ENCODE measurements at places on chromosomes 7 and 10.

GRCh38 chr10:76302481-76302880 is 871.1 kb downstream of the LRMDA start:
- H3K36me3 ChIP-seq = no peaks in the 10 kb centered on the region
- no peak overlapping the region for H3K27ac ChIP-seq
- no peaks in the 10 kb centered on the region for H3K27me3 ChIP-seq
- DNase-seq = no peak
- H3K4me1 ChIP-seq = no peaks in the 10 kb centered on the region

GRCh38 chr7:1411414-1411813 is 47.9 kb downstream of the MICALL2 start:
- peaks cover 4% of the 10 kb centered on the region for H3K4me1 ChIP-seq
- H3K4me3 ChIP-seq = no peak overlapping the region
- H3K27me3 ChIP-seq = peaks cover 13% of the 10 kb centered on the region
- no peak overlapping the region for H3K27ac ChIP-seq
- peaks cover 1% of the 10 kb centered on the region for H3K36me3 ChIP-seq
- no peak for DNase-seq

DNA sequence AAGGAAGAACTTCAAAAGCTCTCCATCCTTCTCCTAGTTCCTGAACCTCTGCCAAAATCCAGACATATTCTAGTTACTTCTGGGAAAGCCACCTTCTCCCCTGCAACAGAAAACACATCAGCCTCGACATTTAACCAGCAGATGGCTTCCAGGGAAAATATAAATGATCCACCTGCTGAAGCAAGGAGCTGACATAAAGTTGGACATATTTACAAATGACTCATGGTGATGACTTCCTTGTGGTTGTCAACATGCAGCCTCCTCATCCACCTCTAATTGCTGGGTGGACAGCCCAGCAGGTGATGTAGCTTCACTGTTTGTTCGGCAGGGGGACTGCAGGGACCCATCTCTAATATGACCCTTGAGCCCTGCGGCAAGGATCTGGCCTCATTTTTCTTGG is 266.0 kb downstream of the C7orf25 start:
- H3K27me3 ChIP-seq = peaks cover 13% of the 10 kb centered on the region
- no peak for DNase-seq
- H3K4me3 ChIP-seq = no peak overlapping the region
- H3K4me1 ChIP-seq = no peaks in the 10 kb centered on the region
- no peak overlapping the region for H3K27ac ChIP-seq

DNA sequence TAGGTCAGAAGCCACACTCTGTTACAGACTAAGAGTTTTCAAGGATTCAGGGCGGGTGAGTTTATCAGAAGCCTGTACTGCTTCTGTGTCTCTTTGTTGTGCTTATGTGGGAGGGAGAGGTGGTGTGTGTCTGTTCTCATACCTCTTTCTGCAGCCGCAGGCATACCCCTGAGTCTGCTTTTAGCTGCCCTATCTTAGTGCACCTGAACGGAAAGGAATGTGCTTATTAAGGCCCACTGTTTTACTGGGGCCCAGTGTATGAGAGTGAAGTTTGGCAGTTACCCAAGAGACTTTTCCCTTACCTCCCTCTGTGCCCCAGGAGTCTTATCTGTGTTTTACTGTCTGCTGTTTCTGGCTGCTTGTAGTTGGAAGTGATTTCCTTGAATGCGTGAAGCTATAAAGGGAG is 104.3 kb downstream of the TYW1 start:
- no peak for DNase-seq
- H3K4me1 ChIP-seq = peaks cover 17% of the 10 kb centered on the region
- H3K27ac ChIP-seq = no peak overlapping the region
- H3K36me3 ChIP-seq = peaks cover 13% of the 10 kb centered on the region

DNA sequence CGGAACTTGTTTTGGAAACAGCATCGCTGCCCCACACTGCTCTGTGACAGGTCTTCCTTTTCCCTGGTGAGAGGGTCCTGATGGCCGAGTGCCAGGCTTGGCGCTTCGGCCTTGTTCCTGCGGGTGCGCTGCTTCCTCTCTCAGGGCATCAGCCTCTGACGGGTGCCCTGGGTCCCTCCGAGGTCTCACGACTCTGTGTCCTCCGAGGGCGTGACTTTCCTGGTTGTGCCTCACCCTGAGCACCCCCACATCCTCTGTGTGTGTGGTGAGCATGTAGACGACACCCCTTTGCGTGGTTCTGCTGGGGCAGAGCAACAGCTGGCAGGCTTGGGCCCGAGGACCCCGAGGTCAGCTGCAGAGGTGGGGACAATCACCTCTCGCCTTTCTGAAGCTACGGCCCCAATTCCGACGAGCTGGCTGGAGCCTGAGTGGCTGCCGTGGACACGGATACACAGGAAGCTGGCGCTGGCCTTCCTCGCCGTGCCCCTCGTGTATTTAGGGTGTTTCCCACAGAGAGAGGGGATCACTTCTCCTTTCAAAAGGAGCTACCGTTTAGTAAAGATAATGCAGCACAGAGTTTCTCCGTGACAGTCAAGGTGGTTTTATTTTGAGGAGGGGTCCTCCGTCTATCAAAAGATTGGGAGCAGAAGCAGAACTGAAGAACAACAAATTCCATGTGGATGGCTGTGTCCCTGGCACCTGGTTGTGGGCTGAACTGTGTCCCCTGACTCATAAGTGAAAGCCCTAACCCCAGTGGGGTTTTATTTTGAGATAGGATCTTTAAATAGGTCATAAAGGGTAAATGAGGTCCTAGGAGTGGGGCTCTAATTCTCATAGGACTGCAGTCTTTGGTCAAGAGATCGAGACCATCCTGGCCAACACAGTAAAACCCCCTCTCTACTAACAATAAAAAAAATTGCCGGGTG is 36.2 kb upstream of the PITRM1 start:
- H3K4me1 ChIP-seq = peaks cover 9% of the 10 kb centered on the region
- DNase-seq = no peak
- peaks cover 55% of the 10 kb centered on the region for H3K27me3 ChIP-seq
- H3K36me3 ChIP-seq = no peaks in the 10 kb centered on the region
- H3K4me3 ChIP-seq = no peak overlapping the region
- no peak overlapping the region for H3K27ac ChIP-seq

DNA sequence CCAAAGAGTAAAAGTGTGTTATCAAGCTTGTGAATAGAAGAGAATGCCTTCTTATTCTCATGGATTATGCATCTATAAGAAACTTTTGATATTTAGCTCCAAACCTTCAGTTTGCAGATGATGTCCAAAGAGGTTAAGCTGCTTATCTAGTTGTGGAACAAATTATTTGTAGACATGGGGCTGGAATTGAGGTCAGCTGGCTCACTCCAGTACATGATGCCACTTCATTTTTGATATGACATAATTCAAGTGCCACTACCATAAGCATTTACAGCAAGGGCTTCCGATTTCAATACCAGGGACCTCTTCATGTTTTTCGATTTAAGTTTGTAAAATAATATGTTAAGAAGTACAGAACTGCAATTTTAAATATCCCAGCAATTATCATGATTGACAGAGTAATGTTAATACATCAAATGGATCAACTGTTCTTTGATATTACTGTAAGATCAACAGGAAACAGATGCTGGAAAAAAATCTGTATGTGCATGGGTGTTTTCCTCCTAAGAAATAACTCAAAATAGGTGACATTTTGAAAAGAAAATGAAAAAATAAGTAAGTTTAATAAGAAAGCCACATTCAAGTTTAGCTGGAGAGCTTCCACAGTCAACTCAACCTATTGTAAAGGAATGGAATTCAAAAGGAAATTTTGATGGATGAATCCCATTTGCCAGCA is 12.7 kb downstream of the FAM3C start:
- H3K4me3 ChIP-seq = no peak overlapping the region
- no peak overlapping the region for H3K27ac ChIP-seq
- peaks cover 3% of the 10 kb centered on the region for H3K36me3 ChIP-seq
- H3K27me3 ChIP-seq = no peaks in the 10 kb centered on the region
- DNase-seq = no peak

Data from central memory CD8-positive, alpha-beta T cell (primary cell).